Anterior cingulate cortex (tissue), 58 donors: ENCODE measurements at places on chromosomes 5 and 9.

GRCh38 chr5:36059571-36060419, 6.9 kb downstream of the UGT3A2 start:
- DNase-seq = no peak

DNA sequence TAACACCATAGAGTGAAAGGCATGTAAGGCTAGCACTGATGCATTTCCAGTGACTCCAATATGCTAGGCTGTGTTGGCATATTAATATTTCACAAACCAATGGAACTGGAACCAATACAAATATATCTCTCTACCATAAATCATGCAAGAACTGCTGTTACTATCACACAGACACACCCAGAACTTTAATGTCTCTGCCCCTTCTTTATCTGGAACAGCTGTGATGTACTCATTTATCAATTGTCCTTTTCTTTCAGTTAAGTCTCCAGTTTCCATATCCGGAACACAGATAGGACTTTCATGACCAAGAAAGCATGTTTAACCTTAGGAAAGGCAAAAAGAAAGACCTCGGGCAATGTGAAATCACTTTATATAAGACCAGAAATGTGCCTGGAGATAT, 70.3 kb downstream of the SPTLC1 start:
- no peak for DNase-seq

DNA sequence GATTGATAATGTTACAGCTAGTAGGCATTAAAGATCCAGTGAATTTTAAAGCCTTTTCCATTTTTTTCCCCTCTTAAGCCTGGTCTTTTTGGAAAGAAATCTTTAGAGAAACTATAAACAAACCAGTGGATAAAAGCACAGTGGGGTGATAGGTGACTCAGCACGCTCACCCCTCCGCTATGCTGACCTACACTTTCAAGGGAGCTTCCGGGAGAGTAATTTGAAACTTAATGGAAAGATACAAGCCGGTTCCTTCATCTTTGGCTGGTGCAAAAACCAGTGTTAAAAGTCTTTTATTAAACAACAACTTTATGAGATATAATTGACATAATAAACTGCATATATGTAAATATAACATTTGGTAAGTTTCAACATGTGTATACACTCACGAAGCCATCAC, 27.0 kb upstream of the ALDOB start:
- no peak for DNase-seq

- DNase-seq = no peak
Observed at GRCh38 chr5:88502179-88503040, 233.8 kb upstream of the TMEM161B start.

DNA sequence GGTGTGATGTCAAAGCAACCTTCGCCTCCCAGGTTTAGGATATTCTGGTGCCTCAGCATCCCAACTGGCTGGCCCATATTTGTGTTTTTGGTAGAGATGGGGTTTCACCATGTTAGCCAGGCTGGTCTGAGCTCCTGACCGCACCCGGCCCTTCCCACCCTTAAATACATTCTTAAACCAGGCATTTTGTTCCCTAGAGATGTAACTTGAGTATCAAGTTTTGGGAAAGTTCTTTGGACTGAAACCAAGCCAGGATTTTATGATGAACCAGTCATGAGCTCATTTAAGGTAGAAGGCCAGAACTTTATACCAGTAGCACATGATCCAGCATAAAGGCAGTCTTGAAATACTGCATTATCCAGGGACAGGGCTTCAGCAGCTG, 3.5 kb downstream of the RPL7A start:
- no peak for DNase-seq

DNA sequence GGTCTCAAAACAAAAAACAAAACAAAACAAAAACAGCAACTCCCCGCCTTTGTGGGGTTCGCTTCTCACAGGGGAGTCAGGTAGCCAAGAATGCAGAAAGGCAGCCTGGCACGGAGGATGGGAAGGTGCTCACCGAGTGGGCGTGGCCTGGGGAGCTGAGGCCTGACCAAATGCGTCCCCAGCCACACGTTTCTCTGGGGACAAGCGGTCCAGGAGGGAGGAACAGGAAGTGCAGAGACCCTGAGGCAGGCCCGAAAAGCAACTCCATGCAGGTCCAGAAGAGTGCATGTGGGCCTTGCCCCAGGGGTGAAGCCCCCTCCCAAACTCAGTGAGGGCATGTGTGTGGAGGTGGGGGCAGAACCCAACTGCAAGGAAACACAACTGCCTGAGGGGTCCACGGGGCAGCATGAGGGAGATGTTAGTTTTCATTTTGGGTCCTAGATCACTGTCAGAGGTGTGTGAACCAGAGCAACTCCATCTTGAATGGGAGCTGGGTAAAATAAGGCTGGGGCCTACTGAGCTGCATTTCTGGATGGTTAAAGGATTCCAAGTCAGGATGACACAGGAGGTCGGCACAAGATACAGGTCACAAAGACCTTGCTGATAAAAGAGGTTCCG, 2.6 kb upstream of the UAP1L1 start:
- no peak for DNase-seq

DNA sequence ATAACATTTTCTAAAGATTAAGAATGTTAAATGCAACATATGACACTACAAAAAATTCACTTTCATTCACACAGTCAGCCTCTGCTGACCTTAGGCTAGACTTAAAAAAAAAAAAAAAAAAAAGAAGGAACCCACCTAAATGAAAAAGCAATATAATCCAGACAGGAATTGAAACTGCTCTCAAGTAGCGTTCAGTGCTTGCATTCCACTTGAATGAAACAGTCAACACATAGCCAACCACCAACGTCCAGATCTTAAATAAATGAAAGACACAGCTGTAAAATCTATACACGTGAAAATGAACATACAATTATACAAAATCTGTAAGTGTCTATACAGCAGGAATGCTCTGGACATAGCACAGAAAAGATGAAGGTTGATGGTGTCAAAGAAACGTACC, 11.4 kb downstream of the TMEM245 start:
- no peak for DNase-seq

- DNase-seq = no peak
Observed at GRCh38 chr5:50745221-50745910, 78.9 kb downstream of the PARP8 start.

DNA sequence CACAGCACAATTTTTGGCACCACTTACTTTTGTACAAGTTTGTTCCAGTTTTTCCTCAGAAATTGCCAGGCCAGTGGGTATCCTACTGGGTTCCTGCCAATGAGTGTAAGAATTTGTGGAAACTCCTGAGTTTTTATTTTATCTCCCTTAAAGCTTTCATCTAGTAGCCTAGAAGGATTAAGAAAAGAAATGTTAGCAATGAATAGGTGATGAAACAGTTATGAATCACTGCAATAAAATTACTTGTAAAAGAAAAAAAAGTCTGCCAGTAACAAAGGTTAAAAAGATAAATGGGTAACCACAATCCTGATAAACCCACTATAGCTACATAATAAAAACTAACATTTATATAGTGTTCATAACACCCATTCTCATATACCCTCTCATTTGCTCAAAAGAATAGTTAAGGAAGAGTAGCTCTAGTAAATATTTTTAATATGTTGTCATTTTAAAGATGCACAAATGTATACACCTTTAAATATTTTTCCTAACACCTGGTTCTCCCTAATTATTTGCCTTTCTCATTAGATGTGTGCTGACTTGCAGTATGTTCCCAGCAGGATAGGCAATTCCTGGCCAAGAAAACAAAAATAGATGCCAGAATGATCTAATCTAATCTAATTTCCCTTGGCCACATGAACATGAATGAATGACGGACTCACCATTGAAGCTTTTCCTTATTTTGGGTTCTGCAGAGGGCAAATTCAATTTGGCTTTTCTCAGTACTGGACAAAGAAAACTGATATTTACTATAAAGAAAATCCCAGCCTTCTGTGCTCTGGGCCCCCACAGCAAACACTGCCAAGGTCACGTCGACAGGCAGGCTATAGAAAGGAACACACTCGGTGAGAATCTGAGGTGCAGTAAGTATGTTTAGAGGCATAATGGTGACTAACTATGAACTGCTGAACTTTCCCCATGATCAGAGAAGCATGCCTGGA, 26.4 kb downstream of the ERAP1 start:
- no peak for DNase-seq

DNA sequence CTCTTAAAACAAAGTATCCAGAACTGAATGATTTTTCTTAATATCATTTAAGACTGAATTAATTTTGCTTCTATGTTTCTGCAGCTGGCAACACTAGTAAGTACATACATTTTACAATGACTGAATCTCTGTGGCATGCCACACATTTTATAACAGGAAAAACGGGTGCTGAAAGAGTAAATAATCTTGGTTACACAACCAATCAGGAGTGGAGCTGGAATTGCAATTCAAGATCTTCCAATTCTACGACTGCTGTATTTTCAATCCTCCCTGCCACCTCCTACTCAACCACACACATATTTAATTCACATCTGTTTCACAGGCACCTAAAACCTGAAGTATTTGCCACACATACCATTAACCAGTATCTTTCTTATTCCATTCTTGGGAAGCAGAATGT, 52.7 kb upstream of the NR5A1 start:
- DNase-seq = no peak

DNA sequence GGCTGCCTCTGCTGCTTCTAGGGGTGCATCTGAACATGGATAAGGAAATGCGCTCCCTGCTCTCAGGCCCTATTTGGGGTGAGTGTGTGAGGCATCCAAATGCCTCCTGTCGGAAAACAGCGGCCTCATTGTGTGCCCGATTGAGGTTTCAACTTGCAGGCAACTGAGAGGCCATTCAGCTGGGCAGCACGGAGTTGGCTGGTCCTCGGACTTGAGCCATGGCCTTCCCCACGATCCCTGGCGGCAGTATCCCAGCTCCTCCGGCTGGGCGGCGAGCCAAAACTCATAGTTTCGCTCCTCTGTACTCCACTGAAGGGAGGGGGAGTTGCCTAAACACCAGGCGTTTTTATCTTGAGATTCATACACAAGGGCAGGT, 597.3 kb upstream of the SGCD start:
- DNase-seq = peak; percentile 53

DNA sequence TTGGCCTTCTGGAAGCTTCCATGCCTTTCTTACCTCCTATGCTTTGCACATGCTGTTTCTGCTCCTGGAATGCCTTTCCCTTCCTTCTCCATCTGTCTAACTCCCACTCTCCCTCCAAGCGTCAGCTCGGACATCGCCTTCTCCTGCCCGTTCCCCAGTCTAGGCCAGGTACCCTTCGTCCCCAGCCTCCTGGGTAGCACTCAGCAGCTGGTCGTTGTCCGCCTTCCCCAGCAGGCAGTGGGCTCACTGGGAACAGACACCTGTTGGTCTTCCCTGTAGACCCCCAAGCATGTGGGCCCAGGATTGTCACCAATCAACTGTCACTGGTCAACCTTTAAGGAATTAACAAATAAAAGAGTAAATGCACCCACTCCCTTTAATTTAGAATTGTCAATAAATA, 202.2 kb downstream of the RGS3 start:
- no peak for DNase-seq

- DNase-seq = no peak
Observed at GRCh38 chr5:32090026-32090754, 83.9 kb downstream of the GOLPH3 start.

GRCh38 chr9:79287708-79288290, 284.0 kb upstream of the TLE4 start:
- no peak for DNase-seq

DNA sequence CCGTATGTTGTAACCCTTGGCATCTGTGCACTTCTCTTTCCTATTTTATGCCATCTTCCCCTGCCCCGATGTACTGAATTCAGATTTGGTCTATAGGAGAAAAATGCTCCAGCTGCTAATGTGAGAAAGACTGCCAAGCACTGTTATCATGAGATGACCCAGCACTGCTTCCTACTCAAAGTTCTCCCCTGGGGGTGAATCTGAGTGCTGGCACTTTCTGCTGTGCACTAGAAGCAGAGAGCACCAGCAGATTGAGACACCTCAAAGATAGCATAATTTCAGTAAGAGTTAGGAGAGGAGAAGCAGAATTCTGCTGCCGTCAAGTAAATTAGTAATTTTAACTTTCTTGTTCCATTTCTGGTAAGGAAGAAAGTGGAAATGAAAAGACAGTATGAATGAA, 92.8 kb upstream of the ACOT12 start:
- DNase-seq = no peak

GRCh38 chr5:99605904-99606303, 677.1 kb upstream of the CHD1 start:
- no peak for DNase-seq

- no peak for DNase-seq
Observed at GRCh38 chr9:2024888-2025782, 10.0 kb downstream of the SMARCA2 start.

GRCh38 chr5:81222285-81222684, 10.8 kb upstream of the CKMT2 start:
- DNase-seq = no peak

DNA sequence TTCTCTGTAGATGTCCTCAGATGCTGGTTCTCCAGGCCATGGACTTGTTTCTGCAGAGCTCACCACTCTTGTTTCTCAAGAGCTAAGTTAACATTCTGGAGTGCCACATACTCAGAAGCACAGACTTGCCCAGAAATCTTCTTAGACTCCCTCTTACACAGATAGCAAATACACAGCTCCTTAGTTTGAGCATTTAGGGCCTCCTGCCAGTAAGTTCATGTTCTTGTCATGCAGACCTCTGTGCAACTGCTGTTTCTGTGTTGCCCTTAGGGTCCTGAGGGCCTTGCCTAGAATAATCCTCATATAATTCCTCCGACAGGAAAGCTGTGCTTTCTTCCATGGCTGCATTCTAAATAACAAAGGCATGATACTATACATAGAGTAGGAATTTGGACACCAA, 1.3 kb upstream of the PTPDC1 start:
- no peak for DNase-seq

- DNase-seq = peak; percentile 9
Observed at GRCh38 chr5:142817949-142818431, 47.8 kb downstream of the ARHGAP26 start.

DNA sequence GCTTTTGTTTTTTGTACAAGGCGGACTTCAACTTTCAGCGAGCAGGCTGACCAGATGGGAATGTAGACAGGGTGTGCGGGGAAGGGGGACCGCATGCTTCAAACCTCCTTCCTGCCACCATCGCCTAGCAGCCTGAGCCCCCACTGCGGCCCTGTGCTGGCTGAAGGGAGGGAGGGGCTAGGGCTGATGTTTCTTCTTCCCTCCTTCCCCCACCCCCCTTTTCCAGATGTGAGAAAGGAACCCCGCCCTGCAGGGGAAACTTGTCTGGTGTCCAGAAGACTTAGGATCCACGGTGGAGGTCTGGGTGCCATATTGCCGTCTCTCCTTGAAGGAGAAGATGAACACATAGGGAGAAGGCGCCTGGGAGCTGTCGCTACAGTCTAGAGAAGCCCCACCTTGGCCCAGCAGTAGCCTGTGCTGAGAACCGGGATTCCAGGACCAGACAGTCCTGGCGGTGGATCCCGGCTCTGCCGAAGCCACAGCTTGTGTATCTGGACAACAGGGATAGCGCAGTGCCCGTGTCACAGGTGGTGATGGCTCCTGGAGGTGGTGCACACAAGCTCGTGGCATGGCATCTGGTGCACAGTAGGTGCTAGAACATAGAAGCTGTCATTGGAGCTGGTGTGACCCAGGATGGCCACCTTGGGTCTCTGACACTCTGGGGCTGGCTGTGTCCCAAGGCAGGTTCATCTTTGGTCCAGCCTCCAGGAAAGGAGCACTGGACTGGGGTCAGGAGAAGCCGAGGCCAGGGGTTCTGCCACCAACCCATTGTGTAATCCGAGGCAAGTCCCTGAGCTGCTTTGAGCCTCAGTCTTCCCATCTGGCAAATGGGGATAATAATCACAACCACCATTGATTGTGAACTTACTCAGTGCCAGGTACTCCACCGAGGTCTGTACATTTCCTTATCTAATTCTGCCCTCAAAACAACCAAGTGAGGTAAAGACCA, 205.6 kb downstream of the C9orf50 start:
- no peak for DNase-seq
